ENCODE measurements at places on chromosomes 3 and 15.

DNA sequence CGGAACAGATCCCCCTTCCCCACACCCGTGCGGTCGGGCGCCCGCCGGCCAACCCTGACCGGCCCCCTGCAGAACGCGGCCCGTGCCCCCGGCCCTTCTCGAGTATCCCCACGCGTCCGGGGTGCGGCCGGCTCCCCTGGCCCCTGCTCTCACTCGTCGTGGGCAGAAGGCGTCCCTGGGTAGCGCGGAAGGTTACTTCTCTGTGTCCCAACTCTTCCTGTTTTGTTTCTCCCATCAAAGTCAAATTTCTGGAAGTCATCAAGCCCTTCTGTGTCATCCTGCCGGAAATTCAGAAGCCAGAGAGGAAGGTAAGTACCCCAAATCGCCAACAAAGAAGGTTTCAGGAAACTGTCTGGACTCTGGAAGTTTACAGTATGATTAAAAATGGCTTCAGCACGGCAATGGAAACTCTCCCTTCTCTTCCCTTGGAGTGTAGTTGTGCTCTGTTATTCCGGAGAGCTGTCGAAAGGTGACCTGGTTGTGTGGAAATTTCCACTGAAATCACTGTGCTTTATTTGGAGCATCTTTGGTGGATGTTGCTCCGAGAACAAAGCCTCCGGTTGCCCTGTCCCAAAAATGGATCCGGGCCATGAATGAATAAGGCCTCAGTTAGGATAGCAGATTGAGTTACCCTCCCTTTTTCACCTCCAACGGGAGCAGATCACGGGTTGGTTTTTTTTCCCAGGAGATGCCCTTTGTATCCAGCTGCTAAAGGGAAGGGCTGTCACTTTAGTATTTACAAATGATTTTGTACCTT is 536 bp downstream of the SEC61A1 start:
- no peak for DNase-seq

GRCh38 chr3:99191186-99191585 is 289.7 kb upstream of the DCBLD2 start:
- DNase-seq = no peak

DNA sequence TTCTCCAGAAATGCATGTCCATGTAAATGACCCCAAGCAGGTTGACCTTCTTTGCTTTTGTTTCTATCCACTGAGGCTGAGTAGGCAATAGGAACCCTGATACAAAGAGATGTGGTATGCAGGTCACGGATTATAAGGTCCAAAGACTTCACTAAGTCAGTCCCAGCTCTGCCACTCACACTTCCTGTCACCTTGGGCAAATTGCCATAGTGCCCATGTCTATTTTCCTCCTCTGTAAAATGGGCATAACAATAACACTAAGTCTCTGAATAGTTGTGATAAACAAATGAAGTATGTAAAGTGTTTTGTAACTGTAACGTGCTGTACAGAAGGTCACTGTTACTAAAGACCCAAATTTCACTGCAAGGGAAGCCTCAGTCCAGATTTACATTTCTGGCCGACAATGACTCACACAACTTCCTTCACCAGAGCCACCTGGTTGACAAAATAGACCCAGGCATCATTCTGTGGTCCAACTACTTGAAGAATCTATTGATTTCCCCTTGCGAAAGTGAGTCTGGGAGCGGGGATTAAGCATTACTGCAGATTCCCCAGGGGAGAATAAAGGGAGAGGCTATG is 175.4 kb upstream of the LPP start:
- no peak for DNase-seq

GRCh38 chr3:145518639-145519038 is 642.3 kb downstream of the PLOD2 start:
- DNase-seq = no peak

- no peak for DNase-seq
Measured at GRCh38 chr3:111592143-111592542, 3.0 kb downstream of the ZBED2 start.

- no peak for DNase-seq
Measured at GRCh38 chr3:135868801-135869200, 96.7 kb upstream of the PPP2R3A start.

DNA sequence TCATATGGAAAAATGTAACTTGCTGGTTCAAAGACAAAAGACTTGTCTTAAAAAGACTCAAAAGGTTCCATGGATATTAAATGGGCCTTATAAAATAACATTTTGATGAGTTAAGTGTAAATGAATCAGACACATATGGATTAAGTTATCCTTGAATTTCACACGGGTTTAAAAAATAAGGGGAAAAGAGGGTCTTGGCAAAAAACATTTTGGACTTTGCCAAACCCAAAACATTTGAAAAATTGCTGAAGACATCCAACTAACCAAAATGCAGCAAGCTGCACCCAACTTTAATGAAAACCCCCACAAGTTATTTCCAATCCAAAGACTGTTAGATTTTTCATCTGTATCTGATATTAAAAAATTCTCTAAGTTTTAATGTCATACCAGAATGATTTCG is 200.7 kb downstream of the MEIS2 start:
- no peak for DNase-seq

DNA sequence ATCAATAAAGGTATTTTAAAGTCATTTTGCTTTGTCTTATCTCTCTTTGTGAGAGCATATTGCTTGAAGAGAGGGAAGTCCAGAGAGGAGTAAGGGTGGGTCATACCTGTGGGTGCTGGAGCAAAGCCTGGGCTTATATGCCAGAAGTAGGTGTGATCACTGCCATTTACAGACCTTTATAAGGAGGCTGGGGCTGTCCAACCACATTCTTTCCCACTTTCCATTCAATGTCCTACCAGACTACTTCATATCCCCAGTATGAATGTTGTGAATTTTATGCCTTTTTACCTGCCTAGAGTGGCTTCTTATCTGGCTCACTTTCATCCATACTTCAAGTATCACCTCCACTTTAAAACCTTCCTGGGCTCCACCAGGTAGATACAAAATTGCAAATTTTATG is 39.4 kb upstream of the ST6GAL1 start:
- DNase-seq = no peak

DNA sequence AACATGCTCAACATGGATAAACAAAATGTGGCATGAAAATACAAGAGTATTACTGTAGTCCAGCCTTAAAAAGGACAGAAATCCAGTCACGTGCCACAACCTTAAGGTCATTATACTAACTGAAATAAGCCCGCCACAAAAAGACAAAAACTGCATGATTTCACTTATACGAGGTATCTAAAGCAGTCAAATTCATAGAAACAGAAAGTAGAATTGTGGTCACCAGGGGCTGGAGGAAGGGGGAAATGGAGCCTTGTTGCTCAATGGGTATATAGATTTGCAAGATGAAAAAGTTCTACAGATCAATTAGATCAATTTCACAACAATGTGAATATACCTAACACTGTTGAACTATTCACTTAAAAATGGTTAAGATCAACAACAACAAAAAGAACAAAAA is 7.4 kb downstream of the GLB1 start:
- no peak for DNase-seq

DNA sequence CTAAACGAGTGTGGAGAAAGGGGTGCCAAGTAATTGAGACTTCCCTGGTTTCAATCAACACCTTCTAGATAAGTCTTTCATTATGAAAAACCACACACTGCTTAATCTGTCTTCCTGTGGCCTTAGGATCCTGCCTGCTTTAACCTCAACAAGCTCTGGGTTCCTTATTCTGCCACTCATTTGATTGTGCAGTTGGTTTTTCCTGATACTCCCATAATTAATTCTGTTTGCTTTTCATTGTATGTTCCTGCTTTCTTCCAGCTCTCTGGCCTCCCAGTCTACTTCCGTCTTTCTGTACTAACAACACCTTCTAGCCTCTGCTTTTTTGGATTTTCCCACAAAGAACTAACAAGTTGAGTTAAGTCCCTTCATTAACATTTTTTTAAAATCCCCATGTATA is 20.2 kb upstream of the GCNT3 start:
- DNase-seq = no peak

GRCh38 chr3:122307976-122308375 is 17.1 kb upstream of the CSTA start:
- DNase-seq = no peak

- DNase-seq = no peak
Measured at GRCh38 chr15:98067339-98067738, 106.8 kb downstream of the ARRDC4 start.

DNA sequence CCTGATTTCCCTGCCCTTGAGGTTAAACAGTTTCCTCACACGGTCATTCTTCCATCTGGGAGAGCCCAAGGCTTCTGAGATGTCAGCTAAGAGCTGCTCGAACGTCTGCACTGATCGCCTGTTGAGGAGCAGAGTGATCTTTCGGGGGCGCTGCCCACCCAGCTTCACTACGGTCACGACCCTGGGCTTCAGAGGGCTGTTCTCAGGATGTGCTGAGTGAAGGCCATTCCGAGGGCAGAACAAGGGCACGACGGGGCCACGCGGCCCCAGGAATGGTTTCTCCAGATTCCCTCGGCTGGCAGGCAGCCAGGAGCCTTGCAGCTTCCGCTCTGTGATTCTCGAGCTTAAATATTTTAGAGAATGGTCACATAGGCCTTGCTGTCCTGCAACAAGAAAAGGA is 25.7 kb downstream of the DCLK3 start:
- no peak for DNase-seq

- no peak for DNase-seq
Measured at GRCh38 chr3:43004282-43004681, 25.2 kb downstream of the GASK1A start.

DNA sequence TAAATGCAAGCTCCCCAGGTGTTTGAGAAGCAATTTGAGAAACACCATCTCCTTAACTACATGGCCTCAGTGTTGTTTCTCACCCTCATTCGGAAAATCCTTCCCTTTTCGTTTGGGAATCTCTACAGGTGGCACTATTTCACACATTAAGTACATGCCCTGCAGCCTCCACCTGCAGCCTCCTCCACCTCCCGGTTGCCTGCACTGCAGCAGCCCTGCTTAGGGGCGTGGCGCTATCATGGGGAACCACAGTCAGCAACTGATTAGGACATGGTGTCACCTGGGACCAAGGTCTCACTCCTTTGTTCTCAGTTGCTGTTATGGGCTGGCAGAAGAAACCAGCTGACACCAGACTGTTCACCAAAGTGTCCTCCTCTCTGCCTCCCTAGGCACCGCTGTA is 11.7 kb upstream of the ZNF774 start:
- no peak for DNase-seq

- no peak for DNase-seq
Measured at GRCh38 chr3:79249701-79250100, 518.1 kb downstream of the ROBO1 start.

- no peak for DNase-seq
Measured at GRCh38 chr3:137332297-137332696, 374.5 kb downstream of the IL20RB start.

DNA sequence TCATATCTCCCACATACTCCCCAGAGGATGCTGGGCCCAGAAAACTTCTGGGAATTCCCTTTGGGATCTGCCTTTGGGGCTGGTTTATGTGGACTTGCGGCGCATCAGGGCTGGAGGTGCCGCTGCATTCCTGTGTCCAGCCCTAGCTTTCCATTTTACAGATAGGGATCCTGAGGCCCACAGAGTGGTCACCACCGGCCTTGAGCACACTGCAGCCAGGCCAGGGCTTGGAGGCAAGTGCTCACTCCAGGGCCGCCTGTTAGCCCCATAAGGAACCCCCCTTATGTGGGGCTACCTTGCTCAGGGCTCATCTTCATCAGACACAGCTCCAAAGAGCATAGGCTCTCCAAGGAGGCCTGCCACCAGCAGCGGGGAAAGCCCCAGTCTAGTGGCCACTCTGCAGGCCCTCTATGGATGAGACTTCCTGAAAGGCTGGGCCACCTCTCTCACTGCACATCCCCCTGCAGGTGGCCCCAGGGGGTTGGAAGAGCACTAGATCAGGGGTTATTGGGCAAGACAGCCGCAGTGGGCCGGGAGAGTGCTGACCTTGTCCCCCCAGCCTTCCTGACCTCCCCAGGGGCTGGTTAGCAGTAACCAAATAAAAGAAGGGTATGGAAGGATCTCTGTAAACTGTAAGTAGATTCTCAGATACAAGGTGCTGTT is 9.2 kb upstream of the ATP2B2 start:
- DNase-seq = no peak

DNA sequence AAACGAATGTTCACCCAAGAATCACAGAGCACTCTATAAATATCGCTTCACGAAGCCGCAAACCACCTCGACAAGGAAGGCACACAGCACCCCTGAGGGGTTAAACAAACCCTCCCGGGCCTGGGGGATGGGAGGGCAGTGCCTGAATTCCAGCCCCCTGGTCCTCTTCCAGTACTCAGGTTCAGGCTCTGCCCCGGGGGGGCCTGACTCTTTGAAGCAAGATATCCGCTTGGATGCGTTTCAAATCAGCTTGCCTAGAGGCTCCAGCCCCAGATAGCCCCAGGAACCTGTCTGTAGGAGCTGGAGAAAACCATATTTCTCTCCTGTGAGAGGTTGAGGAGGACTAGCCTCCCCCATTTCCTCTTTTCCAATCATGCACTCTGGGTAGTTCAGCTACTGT is 194.7 kb downstream of the WNT5A start:
- DNase-seq = no peak

- DNase-seq = no peak
Measured at GRCh38 chr3:178381555-178381954, 154.7 kb upstream of the KCNMB2 start.

DNA sequence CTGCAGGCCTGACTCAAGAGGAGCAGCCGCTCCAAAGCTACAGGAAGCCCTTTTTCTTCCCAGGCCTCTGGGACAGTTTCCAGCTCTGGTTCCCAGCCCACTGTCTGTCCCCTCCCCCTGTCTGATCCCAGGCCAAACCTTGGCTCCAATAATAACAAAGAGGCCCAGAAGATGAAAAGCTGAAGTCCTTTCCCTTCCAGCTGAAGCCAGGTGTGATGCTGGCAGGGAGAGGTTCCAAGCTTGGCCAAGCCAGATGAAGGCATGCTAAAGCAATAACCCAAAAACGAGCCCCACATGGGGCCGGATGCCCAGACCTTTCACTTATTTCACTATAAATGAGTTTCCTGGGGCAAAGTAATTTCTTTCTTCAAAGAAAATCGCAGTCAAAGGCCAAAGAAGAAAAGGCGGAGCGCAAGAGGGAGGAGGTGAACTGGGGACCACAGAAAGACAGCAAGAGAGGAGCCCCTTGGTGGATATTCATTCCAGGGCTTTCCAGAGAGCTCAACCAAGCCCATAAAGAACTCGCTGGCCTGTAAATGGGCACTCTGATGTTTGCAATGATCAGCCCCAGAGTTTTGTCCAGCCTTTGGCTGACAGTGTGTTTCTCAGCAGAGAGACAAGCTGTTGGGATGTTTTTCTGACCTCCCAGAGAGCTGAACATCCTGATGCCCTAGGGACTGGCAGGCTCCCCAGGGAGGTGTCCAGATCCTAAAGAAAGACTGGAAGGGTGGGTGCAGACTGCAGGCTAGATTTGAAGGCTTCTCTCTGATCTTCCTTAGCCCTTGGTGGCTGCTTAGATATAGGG is 157.6 kb downstream of the UACA start:
- peak; percentile 44 for DNase-seq

GRCh38 chr3:89946884-89947283 is 839.5 kb downstream of the EPHA3 start:
- DNase-seq = no peak

All from C1 segment of cervical spinal cord (tissue), 14 donors.